Activated gamma-delta T cell treated with anti-CD3 and anti-CD28 coated beads, Interleukin-2, amount 50 U/mL, for 16 hours (primary cell): ENCODE measurements at places on chromosomes 5 and 9.

GRCh38 chr9:68940573-68940972 lies 73.3 kb downstream of the PRKACG start:
- no peak for DNase-seq

DNA sequence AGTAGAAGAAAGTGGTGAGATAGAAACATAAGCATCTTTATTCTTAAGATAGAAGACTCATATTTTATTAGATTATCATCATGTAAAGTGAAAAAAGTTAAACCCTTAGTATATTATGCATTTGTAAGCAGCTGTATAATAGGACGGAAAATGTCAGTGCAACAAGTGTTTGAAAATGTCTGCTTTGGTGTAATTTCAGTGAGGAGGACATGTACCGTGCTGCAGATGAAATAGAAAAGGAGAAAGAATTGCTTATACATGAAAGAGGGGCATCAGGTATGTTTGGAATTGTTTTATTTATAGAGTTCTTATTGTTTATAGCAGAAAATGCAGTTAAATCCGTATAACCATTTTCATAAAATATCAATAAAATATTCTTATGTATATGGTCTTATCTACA lies 8.9 kb downstream of the OTULIN start:
- DNase-seq, result no peak

GRCh38 chr9:37446401-37446800 lies 18.8 kb downstream of the ZBTB5 start:
- no peak for DNase-seq

DNA sequence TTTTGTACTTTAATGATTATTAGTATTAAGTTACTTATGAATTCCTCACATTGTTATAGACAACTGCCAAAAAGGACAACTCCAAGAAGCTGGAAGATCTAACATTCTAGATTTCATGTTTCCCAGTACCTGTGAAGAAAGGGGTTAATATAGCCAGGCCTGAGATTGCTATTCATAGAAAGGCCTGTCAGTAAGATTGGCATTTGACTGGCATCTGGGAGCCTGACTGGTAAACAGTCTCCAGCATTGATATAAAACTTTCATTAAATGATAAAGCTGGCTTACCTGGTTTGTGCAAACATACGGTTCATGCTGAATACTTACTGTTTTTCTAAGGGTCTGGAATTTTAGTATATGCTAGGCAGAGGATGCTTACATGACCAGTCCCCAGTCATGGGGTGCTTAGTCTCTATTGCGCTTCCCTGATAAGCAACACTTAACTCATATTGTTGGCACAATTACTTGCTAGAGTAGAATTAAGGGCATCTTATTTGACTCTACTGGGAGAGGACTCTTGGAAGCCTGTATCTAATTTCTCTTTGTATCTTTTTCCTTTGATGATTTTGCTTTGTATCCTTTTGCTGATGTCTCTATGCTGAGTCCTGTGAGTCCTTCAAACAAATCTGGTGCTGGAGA lies 340.4 kb upstream of the SEMA6A start:
- no peak for DNase-seq

DNA sequence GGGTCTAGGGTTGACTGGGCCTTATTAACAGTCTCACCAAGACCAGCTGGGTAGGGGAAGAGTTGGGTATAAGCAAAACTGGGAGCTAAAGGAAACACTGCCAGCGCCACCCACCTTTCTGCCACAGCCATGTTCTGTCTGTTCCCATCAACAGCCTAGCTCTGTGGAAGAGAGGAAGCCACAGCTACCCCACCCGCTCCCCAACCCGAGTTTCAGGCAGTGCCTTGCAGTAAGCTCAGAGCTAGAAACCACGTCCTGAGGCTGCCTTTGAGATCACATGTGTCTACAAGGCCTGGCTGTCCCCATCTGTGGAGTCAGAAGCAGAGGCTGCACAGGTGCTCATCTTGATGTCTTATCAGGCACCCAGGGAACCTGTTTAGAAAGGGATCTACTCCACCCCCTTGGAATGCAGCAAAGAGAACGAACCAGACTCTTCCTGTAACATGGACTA lies 15.3 kb downstream of the HNRNPH1 start:
- DNase-seq, result no peak

GRCh38 chr5:10856071-10856470 lies 95.0 kb upstream of the DAP start:
- DNase-seq, result no peak

GRCh38 chr9:128420060-128420650 lies 502 bp upstream of the CERCAM start:
- peak; percentile 44 for DNase-seq

DNA sequence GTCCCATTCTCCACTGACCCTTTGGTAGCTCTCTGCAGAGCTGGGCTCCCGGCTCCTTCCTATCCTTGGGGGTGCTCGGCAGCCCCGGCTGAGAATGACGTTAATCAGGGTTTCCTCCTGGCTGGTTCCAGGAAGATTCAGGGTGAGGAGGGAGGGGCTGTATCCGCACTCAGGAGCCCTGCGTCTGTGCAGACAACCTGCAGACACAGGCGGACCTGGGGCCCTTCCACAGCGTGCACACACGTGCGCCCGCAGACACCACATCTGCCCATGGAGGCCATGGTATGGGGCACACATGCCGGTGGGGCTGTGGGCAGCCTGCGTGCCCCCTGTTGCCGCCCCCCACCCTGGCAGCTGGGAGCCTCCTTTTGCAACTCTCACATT lies 66.6 kb upstream of the RNU6ATAC start:
- DNase-seq, result no peak
